ENCODE measurements at places on chromosomes 1 and 21. TPM values are rescaled to one million over a fixed set of nuclear protein-coding genes. Genes with fewer than 3 reads are reported as not detected.

RGSL1 gene
- total RNA-seq, result not detected

TNN gene
- 0.07 TPM for total RNA-seq

NUDT4B gene
- not detected for total RNA-seq

SNX27 gene
- total RNA-seq, result 28.7 TPM

DPT gene
- total RNA-seq, result 1.2 TPM

PTCH2 gene
- 0.52 TPM for total RNA-seq

FAF1 gene
- total RNA-seq, result 60.3 TPM

FAM229A gene
- total RNA-seq, result 5.6 TPM

CTSK gene
- total RNA-seq, result 11.4 TPM

RCAN3 gene
- 15.1 TPM for total RNA-seq

FCRLA gene
- total RNA-seq, result 0.30 TPM

HSD11B1 gene
- 0.48 TPM for total RNA-seq

SERTAD4 gene
- 4.6 TPM for total RNA-seq

AMPD1 gene
- total RNA-seq, result 0.50 TPM

ADCY10 gene
- total RNA-seq, result 0.64 TPM

TMEM125 gene
- 80.0 TPM for total RNA-seq

TMOD4 gene
- not detected for total RNA-seq

DMRTB1 gene
- not detected for total RNA-seq

AIRE gene
- not detected for total RNA-seq
